ENCODE measurements at places on chromosomes 7 and 10. TPM values are rescaled to one million over a fixed set of nuclear protein-coding genes. Genes with fewer than 3 reads are reported as not detected.

The STK31 gene
- 0.92 TPM for total RNA-seq

The GIMAP8 gene
- total RNA-seq, result not detected

The CCDC146 gene
- total RNA-seq, result 3.5 TPM

The GTF2IRD2 gene
- 2.5 TPM for total RNA-seq

The PIP4K2A gene
- total RNA-seq, result 31.7 TPM

The LRRD1 gene
- total RNA-seq, result not detected

DNA sequence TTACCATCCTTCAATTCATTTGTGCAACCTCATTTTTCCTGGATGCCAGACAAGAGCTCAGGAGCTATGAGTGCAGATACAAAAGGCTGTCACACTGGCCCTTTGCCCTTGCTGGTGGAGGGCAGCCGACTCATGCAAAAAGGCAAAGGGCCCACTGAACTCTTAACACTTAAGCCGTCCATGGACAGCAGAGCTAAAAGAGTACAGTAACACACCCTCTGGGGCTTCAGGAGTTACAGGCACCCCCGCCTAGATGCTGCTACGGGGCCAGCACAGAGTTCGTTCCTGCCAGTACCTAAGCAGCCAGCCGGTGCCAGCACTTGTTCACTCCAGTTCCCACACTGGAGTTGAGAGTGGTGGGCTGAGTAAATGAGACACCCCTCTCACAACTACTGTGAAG is 69.9 kb upstream of the MRLN start:
- DNase-seq, result no peak

DNA sequence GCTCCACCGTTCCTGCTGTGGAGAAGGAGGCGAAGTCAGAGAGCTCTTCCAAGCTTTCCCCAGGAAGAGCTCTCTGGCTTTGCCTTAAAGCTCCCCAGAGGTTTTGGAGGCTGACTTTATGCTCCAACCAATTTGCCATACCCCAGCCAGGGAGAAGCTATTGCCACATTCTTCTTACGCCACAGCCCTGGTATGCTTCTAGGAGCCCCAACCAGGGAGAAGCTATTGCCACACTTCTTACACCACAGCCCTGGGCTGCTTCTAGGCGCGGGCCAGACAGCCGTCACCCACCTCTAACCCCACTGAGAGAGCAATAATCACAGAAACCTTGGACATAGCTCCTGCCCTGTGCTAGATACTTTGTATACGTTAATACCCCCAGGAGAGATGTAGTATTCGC is 951 bp downstream of the ELOVL3 start:
- no peak for DNase-seq

DNA sequence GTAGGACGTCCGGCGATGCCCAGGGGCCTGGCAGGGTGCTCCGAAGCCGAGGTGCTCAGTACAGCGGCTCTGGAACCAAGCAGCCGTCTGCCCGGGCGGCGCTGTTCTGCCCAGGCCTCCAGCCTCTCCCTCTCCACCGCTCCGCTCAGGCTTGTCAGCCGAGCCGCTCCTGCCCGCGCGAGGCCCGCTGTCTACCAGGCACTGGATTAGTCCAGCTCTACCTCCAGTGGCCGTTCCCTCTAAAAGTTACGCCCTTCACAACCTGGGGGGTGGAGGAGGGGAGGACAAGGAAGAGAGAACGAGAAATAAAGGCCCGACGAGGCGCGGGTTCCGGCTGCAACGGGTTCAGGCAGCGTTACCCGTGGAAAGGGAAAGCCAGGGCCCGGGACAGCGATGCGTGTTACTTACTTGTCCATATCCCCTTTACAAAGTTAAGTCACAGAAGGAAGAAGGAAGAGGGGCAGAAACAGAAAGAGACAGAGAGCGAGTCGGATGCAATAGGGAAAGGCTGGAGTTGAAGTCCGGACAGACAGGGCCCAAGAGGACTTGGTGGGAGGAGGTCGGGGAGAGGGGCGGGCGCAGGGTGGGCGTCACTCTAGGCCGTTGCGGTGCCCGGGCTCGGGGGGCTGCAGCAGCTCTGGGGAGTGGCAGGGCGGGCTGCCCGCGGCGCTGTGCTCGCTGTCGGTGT is 2.8 kb downstream of the SP8 start:
- DNase-seq, result peak; percentile 76

GRCh38 chr7:81155654-81156373 is 237.0 kb upstream of the SEMA3C start:
- no peak for DNase-seq

DNA sequence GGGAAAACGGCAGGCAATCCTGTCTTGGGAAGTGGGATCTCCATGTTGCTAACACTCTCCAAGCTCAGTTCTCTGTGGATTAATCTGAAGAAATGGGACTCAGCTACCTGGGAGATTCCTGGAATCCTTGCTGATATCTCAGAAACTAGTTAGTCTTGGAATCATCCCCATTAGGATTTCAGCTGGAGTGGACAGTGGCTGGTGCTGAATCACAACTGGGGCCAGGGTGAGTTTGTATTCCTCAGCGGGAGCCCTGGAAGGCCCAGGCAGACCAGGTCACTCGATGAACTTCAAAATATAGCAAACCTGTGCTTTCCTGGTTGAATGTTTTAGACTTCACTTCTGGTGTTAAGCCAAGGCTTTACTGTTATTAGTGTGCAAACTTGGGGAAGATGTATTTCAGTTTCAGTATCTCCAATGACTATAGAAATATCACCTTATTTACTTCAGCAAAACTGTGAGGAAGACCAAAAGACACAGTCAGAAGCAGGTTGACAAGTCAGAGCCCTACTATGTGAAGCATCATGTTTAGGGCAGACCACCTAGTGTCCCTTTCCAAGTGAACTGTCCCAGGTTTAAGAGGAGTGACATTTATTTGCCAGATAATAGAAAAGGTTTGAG is 126.1 kb downstream of the AOAH start:
- no peak for DNase-seq

DNA sequence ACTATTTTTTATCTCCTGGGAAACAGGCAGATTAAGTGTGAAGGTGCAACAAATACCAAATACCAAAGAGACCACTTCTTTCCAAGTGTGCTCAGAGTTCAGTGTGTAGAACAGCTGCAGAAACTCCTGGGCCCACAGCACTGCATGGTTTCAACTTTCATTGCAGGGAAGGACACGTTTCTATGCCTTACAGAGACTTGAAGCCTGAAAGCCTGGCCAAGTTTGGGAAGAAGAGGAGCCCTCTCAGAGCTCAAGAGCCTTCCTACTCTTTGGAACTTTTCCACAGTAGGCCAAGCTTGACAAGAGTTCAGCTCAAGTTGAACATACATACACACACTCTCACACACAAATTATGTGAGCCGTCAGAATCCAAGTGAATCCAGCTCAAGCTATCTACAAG is 2.5 kb downstream of the HOXA4 start:
- no peak for DNase-seq

GRCh38 chr7:30954914-30955313 is 8.8 kb upstream of the GHRHR start:
- no peak for DNase-seq

- DNase-seq, result no peak
These were observed 39.2 kb upstream of the SDHAF3 start for GRCh38 chr7:97078023-97078969.

GRCh38 chr7:21383227-21384220 is 44.4 kb upstream of the SP4 start:
- no peak for DNase-seq

GRCh38 chr7:95840953-95841950 is 68.9 kb downstream of the DYNC1I1 start:
- DNase-seq, result peak; percentile 59

GRCh38 chr10:22624287-22624738 is 90.1 kb downstream of the PIP4K2A start:
- no peak for DNase-seq
